Right renal cortex interstitium (tissue), 3 donors: ENCODE measurements at places on chromosomes 7 and 10. TPM values are rescaled to one million over a fixed set of nuclear protein-coding genes. Genes with fewer than 3 reads are reported as not detected.

Gene HOGA1
- polyA plus RNA-seq: 35.9 TPM

Gene SPOCK2
- polyA plus RNA-seq: 147 TPM

Gene SCIN
- 124 TPM for polyA plus RNA-seq

Gene VPS37D
- polyA plus RNA-seq: 10.0 TPM

Gene NAMPT
- 42.6 TPM for polyA plus RNA-seq

GRCh38 chr7:52794621-52795020 lies 240.8 kb upstream of the POM121L12 start:
- no peak for DNase-seq

DNA sequence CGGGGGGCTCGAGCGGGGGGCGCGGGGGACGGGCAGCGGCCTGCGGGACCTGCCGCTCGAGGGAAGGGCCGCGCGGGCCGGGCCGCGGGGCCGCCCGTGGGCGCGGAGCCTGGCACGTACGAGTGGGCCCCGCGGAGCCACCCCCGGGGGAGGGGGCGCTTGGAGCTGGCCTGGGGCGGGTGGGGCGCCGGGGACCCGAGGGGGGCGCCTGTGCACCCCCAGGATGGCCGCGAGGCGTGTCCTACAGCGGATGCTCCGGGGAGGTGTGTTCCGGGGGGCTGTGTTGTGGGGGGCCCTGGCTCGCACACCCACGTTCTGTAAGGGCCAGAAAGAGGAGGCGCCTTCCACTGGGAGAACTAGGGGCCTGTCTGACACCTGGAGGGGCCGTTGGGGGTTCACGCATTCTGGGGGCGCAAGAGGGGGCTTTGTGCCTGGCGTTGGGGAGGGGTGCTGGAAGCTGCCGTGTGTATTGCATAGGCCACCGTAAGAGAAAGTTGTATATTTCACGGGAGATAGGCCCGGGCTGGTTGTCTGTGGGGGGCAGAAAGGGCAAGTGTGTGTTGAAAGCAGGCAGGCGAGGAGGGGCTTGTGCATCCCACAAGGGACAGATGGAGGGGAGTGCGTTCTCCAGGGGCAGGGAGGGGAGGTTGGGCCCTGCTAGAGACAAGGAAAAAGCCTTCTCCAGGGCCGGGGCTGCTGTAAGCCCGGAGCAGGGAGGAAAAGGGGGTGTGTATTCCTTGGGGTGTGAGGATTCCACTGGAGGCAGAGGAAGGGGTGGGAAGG lies 663 bp downstream of the VPS37D start:
- no peak for DNase-seq

GRCh38 chr7:102129636-102130370 lies 156.9 kb upstream of the SH2B2 start:
- DNase-seq: no peak

GRCh38 chr7:100079024-100079560 lies 2.4 kb downstream of the ZNF3 start:
- no peak for DNase-seq

GRCh38 chr10:73909540-73910115 lies 1.3 kb upstream of the PLAU start:
- no peak for DNase-seq

GRCh38 chr10:90983914-90984549 lies 63.1 kb upstream of the ANKRD1 start:
- DNase-seq: no peak

DNA sequence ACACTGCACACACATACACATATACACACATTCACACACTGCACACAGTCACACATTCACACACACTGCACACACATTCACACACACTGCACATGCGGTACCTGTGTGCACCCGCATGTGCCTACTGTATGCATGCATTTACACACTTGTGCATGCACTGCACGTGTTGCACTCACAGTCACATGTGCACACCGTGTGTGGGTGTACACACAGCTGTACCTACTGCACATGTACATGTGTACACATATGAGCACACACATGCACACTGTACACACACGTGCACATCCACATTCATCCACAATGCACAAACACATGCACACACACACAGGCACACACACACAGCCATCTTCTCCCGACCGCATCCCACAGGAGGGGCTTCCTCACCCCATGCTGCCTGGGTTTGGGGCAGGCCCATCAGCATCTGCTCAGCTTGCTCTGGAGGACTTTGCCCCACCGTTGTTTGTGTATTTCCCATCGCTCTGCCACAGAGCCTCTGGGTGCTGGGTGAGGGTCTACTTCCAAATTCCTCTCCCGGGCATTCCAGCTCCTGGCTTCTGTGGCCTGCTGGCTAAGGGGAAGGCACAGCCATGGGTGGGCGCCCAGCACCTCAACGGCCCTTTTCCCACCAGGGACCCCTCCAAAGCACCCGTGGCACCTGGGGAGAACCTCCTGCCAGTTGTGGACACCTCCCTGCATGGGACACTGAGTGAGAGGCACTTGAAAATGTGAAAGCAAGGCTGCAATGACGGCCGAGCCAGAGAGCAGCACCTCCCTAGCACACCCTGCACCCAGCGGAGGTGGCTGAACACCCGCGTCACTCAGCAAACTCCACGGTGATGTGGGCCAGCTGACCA lies 324.3 kb downstream of the PTPRN2 start:
- no peak for DNase-seq

DNA sequence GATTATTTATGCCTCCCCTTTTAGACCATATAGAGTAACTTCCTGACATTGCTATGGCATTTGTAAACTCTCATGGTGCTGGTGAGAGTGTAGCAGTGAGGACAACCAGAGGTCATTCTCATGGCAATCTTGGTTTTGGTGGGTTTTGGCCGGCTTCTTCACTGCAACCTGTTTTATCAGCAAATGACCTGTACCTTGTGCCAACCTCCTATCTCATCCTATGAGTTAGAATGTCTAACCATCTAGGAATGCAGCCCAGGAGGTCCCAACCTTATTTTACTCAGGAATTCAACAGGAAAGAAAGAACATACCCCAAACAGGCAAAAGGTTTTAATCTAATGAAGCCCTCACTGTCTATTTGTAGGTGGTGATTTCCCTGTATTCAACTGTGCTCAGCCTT lies 205.4 kb upstream of the YAE1 start:
- DNase-seq: no peak
